ENCODE measurements at places on chromosomes 1 and 21. TPM values are rescaled to one million over a fixed set of nuclear protein-coding genes. Genes with fewer than 3 reads are reported as not detected.

The PTAFR gene
- 2.5 TPM for total RNA-seq

- DNase-seq: peak; percentile 51
Observed at GRCh38 chr1:178126741-178127185, 32.9 kb downstream of the RASAL2 start.

GRCh38 chr1:66523562-66523961 lies 10.4 kb upstream of the SGIP1 start:
- no peak for DNase-seq

GRCh38 chr1:94980582-94981574 lies 54.0 kb upstream of the CNN3 start:
- DNase-seq: no peak

The GBP4 gene
- total RNA-seq: 10.3 TPM

The PADI3 gene
- total RNA-seq: 0.21 TPM

The HMCN1 gene
- total RNA-seq: 0.02 TPM

DNA sequence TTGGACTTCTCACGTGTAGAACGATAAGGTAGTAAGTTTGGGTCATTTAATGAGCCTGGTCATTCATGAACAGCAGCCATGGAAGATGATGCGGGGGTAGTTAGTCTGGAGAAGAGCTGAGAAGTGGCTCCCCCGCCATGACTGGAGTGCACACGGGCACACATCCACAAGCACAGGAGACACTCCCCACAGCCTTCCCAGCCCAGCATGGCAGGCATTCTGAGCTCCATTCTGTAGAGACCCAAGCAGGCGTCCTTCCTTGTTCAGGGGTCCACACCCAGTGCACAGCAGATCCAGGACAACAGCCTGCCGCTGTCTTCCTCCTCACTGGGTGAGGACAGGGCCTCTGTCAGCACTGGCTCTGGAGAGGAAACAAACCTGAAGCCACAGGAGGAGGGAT lies 57.0 kb downstream of the SCCPDH start:
- DNase-seq: no peak

The GREM2 gene
- not detected for total RNA-seq

DNA sequence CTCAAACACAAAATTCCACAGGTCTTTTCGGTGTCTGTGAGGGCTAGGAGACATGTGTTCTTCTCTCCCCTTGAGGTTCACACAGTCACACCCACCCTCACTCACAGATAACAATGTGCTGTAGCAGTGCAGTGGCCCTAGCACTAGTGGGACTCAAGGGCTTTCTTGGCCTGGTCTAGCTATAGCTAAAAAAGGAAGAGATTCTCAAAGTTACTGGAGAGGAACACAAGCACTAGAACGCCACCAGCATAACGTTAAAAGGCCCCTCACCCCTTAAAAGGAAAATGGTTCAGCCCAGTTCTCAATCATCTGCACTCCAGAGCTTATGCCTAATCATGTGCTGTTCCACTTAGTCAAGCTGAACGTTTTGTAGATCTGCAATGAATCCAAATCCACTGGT lies 39.5 kb downstream of the RGS8 start:
- DNase-seq: no peak

DNA sequence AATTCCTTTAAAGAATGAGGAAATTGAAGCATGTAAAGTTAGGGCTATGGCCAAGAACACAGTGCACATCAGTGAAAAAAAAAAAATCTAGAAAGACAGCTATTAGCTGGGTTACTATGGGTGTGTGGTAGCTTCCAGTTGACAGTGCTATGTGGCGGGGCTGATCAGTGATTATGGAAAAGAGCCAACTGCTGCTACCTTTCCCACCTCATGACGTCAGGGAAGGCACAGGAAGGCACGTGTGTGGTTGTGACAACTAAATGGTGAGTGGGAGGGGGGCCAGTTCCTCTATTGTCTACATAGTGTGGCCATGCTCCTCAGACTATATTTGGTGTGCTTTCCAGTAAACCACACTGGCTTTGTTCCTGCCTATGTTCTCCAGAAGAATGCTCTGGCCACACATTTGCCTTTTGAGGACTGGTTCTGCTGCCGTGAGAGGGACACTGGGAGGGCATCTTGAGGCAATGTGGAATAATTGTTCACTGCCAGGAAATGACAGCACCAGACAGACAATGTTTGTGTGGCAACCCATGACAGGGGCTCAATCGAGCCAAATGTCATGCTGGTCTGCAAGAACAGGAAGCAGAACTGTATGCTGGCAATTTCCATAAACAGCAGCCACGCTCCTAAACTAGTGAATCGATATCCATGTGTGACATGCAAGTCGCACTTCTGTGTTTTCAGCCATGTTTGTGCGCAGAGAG lies 3.0 kb upstream of the SDE2 start:
- DNase-seq: peak; percentile 71

DNA sequence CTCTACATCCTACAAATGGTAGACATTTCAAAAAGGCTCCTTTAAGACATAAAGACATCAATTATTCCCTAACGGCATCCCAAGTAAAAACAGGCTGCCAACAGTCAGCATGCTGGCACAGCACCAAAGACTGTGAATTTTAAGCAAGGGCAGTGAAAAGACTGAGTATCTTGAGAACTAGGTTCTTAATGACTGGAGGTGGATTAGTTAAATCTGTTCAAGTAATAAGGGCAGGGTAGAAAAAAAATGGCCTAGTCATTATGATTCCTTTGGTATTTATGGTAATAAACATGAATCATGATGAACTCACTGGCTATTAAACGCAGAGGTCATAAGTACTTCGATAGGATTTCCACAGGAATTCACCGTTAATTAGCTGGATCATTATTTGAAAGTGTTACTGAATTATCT lies 75.2 kb downstream of the KIFAP3 start:
- DNase-seq: no peak

GRCh38 chr21:38524168-38525153 lies 26.2 kb upstream of the ERG start:
- no peak for DNase-seq

GRCh38 chr21:46357684-46358425 lies 33.9 kb downstream of the PCNT start:
- no peak for DNase-seq

DNA sequence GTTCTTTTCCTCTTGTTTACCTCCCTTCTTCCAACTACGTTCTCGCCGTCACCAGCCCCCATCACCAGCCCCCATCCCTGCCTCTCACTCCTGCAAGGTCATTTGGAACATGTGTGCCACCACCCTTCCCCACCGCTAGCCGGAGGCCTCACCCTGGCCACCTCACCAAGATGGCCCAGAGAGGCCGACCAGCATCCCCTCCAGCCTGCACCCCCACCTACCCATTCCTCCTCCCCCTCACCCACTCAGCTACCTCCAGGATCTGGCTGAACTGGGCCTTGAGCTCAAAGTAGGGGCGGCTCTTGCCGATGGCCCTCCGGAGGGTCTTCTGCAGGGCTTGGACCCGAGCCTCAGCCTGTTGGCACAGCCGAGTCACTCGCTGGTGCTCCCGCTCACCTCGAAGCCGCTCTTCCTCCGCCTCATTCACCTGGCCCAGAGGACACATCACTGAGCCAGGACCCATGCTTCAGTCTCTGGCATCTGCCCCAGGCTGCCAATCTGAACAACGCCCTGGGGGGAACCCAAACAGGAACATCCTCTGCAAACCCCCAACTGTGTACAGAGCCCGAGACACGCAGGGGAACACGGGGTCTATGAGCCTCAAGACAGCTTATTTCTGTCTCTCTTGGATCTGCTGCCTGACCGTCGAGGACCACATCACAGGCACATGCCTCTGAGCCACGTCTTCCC lies 12.8 kb downstream of the SH3BP5L start:
- no peak for DNase-seq

- DNase-seq: no peak
Observed at GRCh38 chr1:179099891-179100290, 18.0 kb downstream of the TOR3A start.

The FCRL1 gene
- not detected for total RNA-seq

- DNase-seq: no peak
Observed at GRCh38 chr1:24925963-24926362, 4.1 kb downstream of the RUNX3 start.

DNA sequence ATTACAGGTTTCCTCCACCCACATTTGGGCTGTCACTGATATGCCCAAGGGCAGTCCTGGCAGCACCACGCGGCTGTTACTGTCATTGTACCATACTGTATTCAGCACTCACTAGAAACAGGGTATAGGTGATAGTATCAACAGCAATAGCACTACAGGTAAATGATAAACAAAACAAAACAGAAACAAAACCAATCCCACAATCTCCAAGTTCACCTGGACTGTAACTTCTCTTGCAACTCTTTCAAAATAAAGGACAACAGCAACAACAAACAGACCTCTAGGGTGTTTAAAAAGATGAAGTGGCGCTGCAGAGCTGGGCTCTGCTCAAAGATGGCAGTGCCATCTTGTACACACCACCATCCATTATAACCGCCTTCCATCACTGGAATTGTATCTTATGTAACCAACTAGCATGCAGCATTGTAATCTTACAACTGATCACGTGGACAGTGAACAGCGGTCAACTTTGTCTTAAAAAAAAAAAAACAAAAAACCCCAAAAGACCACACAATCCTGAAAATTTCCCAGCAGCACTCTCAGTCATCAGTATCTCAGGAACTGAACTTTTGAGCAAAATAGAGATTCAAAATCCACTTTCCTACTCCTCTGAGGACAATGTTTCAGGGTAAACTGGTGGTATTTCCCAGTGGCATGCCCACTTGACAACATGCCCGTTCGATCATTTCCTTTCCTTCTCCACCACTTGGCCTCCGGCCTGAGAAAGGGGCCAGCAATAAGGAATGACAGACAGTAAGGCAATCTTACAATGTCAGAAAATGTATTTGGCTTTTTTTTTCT lies 3.8 kb downstream of the IRF2BP2 start:
- peak; percentile 58 for DNase-seq

DNA sequence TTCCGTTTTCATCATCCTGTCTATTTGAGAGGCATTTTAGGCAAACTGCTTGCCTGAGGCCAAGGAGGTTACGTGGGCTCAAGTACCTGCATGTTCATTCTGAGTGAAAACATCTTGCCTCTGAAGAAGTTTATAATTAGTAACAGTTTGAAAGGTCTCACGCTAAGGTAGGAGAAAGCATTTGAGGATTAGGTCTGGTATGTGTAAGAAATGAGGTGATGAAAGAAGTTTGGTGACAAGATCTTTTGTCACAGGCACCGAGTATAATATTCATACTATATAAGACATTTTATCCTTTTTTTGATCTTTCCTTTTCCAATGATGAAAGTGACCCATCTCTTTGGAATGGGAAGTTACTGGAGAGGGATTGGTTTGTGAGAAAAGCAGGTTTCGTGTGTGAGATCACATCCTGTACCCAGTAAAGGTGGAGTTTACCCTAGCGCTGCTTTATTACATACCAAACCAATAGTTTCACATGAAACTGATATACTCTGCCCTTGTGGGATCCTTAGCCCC lies 98.7 kb upstream of the PDC start:
- no peak for DNase-seq

The UBXN10 gene
- total RNA-seq: 0.37 TPM

The LAMC2 gene
- total RNA-seq: 498 TPM

- no peak for DNase-seq
Observed at GRCh38 chr1:215526147-215526845, 40.8 kb upstream of the KCTD3 start.

DNA sequence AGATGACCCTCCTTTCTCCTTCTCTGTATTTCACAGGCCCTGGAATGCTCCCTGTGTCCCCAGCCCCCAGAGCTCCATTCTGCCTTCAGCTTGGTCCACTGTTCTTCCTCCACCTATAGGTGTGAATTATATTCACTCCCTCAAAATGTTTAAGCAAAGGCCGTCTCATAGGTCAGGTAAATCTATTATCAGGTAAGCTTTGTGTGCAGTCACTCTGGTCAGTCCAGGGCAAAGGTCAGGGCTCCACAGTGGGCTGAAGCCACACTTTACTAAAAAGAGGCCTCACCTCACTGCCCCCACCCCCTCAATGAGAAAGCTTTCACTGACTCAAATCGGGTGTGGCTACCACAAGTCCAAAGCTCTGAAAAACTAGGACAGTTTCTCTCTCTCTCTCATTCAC lies 65.9 kb downstream of the DNTTIP2 start:
- no peak for DNase-seq
